Fibroblast of skin of back (primary cell): ENCODE measurements at places on chromosomes 11 and 22.

- DNase-seq: no peak
Measured at GRCh38 chr11:1530686-1531448, 41.2 kb downstream of the DUSP8 start.

DNA sequence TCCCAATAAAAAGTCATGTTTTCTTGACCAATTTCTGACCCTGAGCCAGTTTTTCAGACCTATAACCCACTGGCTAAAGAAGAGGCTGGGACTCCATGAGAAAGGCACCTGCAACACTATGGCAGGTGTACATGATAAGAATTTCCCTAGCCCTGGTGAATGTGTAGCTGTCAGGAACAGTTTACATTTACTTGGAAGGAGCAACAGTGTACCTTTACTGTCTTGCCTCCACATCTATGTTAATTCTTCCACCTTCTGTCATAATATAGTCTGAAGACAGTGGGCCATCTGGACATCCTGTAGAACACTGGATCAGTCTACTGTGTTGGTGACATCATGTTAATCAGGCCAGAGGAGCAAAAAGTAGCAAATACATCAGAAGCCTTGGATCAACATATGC is 72.1 kb upstream of the CD82 start:
- DNase-seq: no peak

DNA sequence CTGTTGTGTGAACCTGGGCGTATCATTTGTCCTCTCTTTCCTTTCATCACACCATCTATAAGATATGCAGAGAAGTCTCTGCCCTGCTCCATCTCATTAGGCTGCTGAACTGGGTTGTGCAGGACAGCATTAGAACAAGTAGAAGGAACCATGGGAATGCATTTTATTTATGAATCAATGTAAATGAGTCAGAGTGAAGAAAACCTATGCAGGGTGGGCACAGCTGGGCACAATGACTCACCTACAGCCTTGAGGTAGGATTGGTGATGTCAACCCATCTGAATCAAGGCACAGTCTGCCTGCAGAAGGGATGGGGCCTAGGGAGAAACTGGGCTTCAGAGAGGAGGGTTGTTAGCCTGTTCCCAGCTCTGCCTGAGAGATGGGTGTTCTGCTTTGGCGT is 123.4 kb downstream of the CSNK2A3 start:
- peak; percentile 23 for DNase-seq

- no peak for DNase-seq
Measured at GRCh38 chr11:77604281-77604680, 14.5 kb downstream of the AQP11 start.

GRCh38 chr11:115464269-115464668 is 39.9 kb downstream of the CADM1 start:
- DNase-seq: peak; percentile 78

- no peak for DNase-seq
Measured at GRCh38 chr11:66002648-66003225, 434 bp downstream of the BANF1 start.

DNA sequence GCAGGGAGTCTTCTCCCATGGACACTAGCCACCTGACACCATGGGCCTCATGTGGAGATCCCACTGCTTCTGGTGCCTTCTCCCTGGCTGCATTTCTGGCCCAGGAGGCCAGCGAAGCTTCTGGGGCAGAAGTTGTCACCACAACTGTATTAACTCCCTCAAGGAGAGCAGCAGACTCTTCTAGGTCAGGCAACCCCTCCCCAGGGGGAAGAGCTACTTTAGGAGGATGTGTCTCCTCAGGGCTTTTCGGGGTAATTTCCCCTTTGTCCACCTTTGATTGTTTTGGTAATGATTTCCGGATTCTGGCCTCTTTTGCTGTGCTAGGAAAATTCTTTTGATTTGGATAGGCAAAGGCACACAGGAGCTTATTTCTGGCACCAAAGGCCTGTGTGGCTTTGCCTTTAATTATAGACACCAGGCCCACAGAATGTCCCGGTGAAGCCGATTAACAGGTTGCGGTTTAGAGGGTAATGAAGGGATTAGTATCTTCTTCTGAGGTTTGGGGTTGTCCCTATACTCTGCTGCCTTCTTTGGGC is 8.9 kb upstream of the UCP2 start:
- no peak for DNase-seq

GRCh38 chr11:94560834-94561233 is 6.3 kb upstream of the PIWIL4 start:
- peak; percentile 32 for DNase-seq
